Epithelial cell of proximal tubule (primary cell): ENCODE measurements at places on chromosomes 12 and 14. TPM values are rescaled to one million over a fixed set of nuclear protein-coding genes. Genes with fewer than 3 reads are reported as not detected.

Gene SLC41A2
- total RNA-seq, result 19.7 and 24.4 TPM in 2 replicates

Gene PTPN21
- 5.9 and 8.2 TPM in 2 replicates for total RNA-seq

Gene RHOJ
- 0.23 and 0.43 TPM in 2 replicates for total RNA-seq

Gene HOXC13
- not detected in 2 replicates for total RNA-seq

Gene TRIM9
- total RNA-seq, result 0.36 and 0.69 TPM in 2 replicates

Gene TPH2
- total RNA-seq, result not detected in 2 replicates

Gene SPSB2
- total RNA-seq, result 9.5 and 17.2 TPM in 2 replicates

DNA sequence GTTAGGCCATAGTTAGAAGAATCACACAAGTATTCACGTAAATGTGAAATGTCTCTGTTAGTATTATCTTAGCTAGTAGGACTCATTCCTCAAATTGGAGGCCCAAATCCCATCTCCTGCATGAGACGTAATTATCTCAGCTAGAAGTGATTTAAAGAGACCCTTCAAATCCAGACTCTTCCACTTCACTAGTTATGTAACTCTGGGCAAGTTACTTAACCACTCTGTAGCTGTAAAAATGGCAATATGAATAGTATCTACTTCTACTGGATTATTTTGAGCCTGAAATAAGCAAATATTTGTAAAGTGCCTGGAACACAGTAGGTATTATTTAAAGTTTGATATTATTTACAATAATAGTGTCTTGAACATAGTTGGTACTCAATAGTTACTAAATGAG is 28.4 kb upstream of the CDKL1 start:
- DNase-seq, result no peak

- no peak for DNase-seq
Observed at GRCh38 chr12:65123435-65124063, 2.4 kb upstream of the WIF1 start.

DNA sequence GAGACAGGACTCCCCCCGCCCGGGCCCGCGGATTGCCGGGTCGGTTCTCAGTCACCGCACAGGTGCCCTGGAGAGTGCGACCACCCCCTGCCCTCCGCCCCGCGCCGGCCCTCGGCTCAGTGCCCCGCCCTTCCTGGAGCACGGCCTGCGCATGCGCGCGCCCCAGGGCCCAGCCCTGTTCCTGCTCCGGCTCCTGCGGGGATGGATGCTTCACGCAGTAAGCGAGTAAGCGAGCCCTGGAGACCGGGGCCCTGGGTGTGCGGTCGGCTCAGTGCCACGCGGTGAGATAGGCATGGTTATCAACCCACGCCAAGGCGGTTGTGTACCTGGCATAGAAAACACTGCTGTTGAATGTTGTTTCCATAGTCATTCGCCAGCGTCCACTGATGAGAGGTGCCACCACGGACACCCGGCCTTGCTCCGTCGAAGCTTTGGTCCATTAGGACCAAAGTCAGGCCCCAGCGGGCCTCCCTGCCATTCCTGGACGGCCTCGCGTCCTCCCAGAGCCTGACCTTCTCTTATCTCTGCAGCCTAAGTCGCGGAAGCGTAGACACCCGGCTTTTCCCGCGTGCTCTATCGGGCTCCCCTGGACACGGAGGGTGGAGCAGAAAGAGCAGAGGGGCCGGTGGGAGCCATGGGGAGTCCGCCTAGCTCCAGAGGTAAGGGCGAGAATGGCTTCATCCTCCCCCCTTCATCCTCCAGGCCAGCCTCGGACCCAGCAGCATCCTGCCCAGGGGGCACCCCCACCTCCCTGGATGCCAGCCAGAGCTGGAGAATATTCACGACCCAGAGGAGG is 90.6 kb downstream of the PAPOLA start:
- no peak for DNase-seq

DNA sequence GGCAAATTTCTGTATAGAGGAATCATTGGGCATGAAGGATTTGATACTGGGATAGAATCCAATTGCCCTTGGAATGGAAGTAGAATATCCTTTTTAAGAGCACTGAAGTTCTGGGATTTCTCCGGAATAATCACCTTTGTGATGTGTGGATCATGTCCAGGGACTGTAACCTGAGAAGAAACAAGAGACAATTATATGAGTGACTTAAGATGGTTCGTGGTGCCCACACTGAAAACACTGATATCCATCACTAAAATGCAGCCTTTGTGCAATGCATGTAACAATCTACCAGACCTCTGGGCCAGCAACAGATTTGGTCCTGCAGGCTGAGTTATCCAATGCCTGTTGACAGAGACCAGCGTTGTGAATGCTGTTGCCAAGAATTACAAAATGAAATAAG is 48.5 kb downstream of the MDM2 start:
- no peak for DNase-seq

DNA sequence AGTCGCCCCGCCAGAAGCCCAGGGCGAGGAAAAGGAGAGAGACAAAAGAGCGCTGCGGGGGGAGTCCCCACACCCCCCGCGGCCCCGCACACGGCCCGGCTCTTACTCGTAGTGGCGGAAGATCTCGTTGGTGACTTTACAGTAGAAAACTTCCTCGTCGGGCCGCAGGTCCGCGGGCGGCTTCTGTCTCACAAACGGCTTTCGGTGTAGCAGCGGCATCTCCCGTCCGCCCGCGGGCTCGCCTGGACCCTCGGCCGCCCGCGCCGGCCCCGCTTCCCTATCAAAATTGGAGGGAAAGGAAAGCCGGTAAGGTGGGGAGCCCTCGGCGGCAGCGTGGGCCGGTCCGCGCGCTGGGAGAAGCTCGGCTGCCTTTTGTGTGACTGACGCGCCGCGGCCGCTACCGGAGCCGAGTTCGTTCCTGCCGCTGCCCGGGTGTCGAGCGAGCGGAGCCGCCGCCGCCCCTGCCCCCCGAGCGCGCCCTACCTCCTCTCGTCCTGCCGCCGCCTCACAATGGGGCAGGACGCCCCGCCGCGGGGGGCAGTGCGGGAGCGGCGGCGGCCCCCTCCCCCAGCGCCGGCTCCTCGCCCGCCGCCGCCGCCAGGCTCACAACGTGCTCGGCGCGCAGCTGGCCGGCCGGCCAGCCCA is 652 bp downstream of the BAZ1A start:
- no peak for DNase-seq

DNA sequence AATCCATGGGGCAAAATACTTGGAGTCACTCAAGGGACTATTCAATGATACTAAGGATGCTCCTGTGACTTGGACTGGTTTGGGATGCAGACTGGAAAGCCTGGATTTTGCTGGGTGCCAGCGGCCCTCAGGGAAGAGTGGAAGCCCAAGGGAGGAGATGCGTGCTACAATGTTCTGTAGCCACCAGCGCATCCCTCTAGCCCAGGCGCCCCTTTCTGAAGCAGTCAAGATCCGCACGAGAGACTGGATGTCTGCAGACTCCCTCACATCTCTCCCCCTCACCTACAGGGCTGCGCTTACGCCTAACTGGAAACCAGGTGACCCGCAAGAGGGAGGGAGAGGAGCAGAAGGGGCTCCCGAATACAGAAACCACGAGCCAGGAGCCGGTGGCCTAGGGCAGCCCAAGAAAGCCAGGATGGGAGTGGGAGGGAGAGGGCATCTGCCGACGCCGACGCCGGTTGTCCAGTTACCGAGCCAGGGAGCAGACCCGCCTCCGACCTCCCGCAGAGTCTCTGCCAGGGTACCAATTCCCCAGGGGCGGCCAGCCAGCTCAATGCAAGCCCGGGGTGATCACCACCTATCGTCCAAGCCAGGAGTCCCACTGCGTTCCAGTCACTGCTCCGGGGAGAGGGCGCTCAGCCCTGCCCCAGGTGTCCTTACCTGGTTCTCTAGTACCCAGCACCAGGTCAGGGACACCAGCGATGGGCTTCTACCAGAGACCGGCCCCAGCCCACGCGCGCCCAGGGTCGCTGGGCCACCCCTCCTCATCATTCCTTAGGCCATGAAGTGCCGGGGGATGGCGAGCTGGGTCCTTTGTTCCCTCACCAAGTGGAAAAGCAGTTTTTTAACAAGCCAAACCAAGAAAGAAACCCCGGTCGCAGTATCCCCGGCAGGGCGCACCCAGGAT is 1.2 kb downstream of the NTN4 start:
- no peak for DNase-seq

DNA sequence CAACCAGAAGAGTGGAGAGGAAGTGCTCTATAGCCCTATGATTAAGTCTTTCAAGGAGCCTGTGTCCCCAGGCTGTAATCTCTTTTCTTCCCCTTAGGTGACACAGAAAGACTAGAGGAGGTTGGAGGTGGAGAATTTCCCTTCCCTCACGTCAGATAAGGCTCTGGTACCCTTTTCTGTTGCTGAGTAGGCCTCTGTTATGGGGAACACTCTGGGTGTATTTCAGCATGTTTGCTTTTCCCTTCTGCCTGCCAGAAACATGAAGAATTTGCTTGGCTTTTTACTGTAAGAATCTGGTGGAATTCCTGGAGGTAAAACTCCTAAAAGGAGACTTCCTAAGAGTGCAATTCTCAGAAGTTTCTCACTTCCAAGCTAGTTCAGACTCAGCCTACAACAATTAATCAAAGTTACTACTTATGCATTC is 58.3 kb downstream of the SIX1 start:
- no peak for DNase-seq

DNA sequence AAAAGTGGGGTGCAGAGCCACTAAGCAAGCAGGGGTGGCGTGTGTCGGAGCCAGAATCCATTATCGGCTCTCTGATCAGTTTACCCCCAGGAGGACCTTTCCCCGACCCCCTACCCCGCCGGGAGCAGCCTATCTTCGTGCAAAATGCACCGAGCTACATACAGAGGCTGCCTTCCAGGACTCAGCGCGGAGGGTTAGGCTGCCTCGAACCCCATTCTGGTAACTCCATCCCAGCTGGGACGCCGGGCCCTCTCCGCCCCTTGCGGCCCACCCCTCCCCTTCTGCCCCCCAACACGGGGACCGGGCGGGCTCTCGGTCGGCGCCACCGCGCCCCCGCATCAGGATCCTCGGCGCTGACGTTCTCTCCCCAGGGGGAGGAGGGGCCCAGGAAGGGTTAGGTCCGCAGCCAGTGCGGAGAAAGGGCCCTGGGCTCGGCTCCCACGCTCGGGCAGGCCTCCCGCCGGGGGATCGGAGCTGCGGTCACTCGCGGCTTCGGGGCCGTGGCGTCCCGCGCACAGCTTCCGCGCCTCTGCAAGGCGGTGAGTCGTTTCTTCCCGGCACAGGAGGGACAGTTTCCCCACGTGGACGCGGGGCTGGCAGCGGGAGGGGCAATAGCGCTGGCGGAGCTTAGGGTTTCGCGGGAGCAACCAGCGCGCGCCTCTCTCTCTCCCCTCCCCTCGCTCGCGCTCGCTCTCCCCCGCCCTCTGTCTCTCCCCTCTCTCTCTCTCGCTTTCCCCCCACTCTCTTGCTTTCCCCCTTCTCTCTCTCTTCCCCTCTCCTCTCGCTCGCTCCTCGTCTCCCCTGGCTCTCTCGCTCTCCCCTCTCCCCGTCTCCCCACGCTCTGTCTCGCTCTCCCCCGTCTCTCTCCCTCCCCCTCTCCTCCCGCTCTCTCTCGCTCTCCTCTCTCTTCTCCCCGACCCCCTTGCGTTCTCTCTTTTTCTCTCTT is 12.5 kb upstream of the MAP3K9 start:
- no peak for DNase-seq

GRCh38 chr12:24931666-24932405 is 17.1 kb downstream of the BCAT1 start:
- DNase-seq, result no peak

DNA sequence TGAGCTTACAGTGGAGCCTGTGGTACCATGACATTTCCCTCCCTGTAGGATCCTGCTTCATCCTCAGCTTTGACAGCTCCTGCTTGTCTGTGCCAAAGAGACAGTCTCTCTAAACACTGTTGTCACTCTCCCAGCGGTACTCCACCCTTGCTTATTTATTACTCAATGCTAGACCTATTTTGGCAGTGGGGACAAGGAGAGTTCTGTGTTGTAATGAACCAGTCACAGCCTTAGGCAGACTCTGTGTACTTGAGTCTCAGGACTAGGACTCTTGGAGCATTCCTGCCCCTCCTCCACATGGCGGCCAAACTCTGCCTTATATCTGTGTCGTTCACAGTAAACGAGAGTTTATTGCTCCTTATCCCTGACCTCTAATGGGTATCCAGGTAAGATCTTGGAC is 70.9 kb downstream of the PIK3C2G start:
- no peak for DNase-seq

- DNase-seq, result no peak
Observed at GRCh38 chr12:14930299-14930698, 8.0 kb downstream of the ERP27 start.

DNA sequence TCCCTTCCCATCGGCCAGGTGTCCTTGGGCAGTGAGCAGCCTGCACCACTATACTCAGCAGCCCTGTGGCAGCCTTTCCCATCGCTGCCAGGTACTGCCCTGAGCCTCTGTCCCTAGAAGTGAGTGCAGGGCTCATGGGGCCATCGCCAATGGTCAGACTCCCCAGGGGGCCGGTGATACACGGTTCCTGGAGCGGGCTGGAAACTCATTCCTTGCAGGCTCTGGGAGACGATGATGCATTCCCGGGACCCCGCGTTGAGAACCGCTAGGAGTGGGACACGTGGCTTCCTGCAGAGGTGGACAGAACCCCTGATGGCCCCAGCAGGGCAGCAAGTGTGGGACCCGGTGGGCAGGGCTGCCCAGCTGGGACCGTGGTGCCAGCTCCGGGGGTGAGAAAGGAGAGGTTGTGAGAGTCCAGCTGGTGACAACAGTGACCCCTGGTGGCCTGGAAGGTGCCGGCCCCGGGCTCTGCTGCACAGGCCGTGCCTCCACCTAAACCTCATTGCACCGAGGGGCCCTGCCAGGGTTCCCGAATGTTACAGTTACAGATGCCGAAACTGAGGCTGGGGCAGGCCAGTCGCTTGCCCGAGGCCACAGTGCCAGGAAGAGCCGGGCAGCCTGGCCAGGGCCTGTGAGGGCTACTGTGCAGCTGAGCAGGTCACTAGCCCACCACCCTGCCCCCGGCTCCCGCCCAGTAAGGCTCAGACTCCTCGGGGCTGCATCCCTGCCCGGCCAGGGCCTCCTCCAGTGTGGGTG is 33.8 kb downstream of the FBRSL1 start:
- no peak for DNase-seq

- peak; percentile 76 for DNase-seq
Observed at GRCh38 chr14:61925043-61925442, 162.8 kb downstream of the SNAPC1 start.

DNA sequence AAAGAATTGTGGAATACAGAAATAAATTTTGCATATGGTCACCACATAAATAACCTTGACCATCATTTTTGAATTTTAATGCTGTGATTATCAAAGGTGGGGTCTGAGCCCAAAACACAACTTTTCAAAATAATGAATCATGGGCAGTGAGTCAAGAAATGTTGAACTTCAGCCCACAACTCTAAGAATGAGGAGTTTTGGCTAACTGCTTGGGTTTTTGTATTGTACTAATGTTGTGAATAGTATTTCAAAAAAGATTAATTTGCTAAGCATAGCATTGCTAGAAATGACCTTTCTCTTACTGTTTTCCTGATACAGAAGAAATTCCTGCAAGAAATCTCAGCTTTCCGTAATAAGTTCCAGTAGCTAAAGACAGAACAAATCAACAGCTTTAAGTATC is 24.4 kb upstream of the YARS2 start:
- DNase-seq, result no peak

DNA sequence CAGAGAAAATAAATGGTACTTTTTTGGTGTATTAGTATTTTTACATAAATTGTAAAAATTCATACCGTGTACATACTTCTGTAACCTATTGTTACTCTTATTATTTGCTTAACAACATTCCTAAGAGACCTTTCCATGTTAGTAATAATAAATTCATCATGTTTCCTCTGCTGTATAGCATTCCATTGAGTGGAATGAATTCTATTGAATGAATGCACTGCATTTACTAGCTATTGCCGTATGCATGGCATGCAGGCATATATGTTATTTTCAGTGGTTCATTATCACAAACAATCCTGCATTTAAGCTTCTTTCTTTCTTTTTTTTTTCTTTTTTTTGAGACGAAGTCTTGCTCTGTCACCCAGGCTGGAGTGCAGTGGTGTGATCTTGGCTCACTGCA is 137.6 kb upstream of the TBX3 start:
- DNase-seq, result no peak

GRCh38 chr14:36091096-36091495 is 85.4 kb downstream of the PTCSC3 start:
- DNase-seq, result peak; percentile 99
